ENCODE measurements at places on chromosomes 4 and X. TPM values are rescaled to one million over a fixed set of nuclear protein-coding genes. Genes with fewer than 3 reads are reported as not detected.

The RPS6KA6 gene
- polyA plus RNA-seq: 3.5 TPM

The FAM47C gene
- not detected for polyA plus RNA-seq

The FGF2 gene
- polyA plus RNA-seq: 0.22 TPM

DNA sequence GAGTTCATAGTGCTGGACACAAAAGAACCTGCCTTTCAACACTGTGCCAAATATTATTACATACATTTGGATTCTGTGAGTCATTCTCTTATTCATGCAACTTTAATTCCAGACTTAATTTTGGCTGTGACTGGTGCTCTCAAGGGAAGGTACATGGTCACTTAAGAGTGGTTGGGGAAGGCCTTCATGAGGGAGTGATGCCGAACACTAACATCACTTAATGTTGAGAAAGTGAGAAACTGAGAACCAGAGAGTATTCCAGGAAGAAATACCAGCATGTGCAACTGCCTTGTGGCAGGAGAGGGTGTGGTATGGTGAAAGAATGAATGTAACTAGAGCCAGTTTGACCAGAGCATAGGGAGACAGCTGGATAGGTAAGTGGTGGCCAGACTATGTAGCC, 41.5 kb upstream of the FHDC1 start:
- DNase-seq: no peak

DNA sequence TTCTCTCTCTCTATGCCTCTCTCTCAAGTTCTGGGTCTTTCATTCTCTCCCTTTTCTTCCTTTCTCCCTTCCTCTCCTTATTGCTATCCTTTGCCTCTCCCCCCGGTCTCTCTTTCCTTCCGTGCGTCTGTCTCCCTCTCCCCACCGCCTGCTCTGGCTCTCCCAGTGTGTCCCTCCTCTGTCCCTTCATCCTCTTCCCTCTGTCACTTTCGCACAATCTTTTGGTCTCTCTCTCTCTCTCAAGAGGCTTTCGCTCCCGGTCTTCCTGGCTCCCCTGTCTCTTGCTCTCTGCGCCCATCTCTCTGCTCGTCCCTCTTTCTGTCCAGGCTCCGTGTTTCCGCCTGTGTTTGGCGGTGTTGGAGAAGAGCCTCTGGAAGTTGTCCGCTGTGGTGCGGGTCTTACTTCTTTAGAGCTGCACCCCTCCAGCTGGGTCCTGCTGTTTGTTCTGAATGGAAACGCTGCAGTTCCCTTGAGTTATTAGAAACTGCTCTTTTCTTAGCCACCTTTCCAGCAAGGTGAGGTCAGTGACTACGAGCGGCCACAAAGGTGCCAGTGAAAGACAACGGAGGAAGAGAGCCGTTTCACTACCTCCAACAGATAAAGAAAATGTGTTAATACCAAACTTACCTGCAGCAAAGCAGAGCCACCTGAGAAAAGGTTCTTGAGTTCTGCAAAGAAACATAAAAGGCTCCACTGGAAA, 1.1 kb downstream of the BMPR1B start:
- no peak for DNase-seq

GRCh38 chr4:18214411-18215055, 193.0 kb upstream of the LCORL start:
- DNase-seq: no peak

- DNase-seq: no peak
These were observed 44.9 kb upstream of the NDST4 start for GRCh38 chr4:115158296-115158695.

DNA sequence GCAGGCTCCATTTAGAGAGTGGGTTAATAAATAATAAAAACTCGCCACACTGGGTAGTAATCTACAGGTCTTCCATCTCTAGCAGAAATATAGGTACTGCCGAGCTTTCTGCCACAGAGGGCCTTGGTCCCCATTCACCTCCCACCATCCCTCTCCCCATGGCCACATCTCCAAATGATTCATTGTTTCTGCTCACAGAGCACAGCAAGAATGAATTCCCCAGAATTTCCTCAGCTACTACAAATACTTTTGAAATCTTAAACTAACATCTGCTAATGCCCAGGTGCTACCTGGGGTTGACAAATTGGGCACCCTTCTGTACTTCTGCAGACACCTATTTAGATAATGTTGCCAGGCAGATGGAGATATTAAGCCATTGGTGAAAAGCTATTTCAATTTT, 5.1 kb downstream of the PHEX start:
- DNase-seq: no peak

DNA sequence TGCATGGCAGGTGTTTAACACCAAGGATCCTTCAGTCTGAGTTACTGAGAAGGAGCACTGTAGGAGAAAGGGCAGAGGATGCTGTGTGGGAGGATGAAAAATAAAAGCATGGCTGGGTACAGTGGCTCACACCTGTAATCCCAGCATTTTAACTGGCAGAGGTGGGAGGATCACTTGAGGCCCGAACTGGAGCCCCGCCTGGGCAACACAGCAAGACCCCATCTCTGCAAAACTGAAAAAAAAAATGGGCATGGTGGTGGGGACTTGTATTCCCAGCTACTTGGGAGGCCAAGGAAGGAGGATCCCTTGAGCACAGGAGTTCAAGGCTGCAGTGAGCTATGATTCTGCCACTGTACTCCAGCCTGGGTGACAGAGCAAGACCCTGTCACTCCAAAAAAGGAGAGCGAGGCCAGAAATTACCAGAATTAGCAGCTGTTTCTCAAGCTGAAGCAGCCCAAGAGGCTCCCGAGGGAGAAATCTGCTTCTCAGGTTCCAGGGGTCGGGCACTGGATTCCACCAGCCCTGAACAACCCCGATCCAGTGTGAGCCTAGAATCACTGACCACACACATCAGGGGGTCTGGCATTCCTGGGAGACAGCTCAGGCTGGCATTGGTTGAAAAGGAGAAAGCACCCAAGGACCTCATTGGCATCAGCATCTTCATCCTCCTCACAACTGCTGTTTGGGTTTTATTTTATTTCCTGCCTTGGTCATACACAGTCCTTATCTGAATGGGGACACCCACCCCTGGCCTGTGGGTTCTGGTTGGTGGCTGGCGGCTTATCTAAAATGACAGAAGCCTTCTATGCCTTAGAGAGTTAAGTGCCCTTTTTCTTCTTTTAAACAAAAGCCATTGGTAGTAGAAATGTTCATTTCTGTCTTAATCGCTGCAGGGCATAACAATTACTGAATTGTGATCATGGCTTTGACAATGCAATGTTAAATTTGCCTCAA, 66.3 kb upstream of the TRIM2 start:
- DNase-seq: no peak

All from small intestine (tissue), 16 donors.